Fibroblast of the aortic adventitia (primary cell): ENCODE measurements at places on chromosomes 5 and 9. TPM values are rescaled to one million over a fixed set of nuclear protein-coding genes. Genes with fewer than 3 reads are reported as not detected.
A peak's percentile ranks its signal among the peaks of the same experiment; 100 is the strongest.

PLAC8L1 gene
- 0.98 TPM in 1 of 2 replicates, not detected in the other for total RNA-seq

WDR38 gene
- not detected in 2 replicates for total RNA-seq

- peak; percentile 56 for DNase-seq
Observed at GRCh38 chr9:113715086-113715485, 161.0 kb upstream of the ZNF618 start.

DNA sequence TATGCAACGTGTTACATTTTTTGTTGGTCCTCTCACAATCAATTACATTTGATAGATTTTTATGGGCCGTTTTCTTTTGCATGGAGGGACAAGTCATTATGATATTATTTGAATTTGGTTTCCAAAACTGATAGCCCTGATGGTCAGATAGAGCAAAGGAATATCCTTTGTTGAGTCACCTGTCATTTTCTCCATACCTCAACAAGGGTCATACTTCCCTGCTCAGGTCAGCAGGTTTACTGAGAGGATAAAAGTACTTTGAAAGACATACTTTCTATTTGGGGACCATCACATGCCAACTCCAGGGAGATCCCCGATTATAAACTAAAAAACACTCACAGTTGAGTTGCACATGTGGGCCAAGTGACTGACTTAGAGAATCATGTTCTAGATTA is 132.9 kb downstream of the SUSD1 start:
- no peak for DNase-seq

NSG2 gene
- total RNA-seq: not detected in 2 replicates
